Stimulated activated CD4-positive, alpha-beta T cell treated with anti-CD3 and anti-CD28 coated beads, Interleukin-4, amount 100 ng/mL, for 24 hours (primary cell): ENCODE measurements at places on chromosomes 1 and 21.

GRCh38 chr1:37858931-37859506, 373 bp downstream of the MTF1 start:
- no peak for DNase-seq

- no peak for DNase-seq
Measured at GRCh38 chr1:170131450-170131849, 14.3 kb upstream of the NTMT2 start.

DNA sequence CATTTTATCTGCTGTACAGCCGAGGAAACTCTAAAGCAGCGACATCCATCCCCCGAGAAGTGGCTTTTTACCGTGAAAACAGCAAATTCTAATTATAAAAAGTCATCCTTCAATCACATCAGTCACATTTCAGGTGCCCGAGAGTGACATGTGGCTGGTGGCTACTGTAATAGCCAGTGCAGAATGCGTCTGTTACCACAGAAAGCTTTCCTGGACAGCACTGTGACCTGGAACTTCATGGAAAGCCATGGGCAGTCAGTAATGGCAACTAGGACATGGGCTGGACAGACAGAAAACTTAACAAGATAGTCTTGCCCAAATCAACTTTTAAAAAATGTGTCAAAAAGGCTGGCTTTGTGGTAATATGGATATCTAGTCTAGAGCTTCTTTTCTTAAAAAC, 106.6 kb downstream of the BCAR3 start:
- DNase-seq = no peak

DNA sequence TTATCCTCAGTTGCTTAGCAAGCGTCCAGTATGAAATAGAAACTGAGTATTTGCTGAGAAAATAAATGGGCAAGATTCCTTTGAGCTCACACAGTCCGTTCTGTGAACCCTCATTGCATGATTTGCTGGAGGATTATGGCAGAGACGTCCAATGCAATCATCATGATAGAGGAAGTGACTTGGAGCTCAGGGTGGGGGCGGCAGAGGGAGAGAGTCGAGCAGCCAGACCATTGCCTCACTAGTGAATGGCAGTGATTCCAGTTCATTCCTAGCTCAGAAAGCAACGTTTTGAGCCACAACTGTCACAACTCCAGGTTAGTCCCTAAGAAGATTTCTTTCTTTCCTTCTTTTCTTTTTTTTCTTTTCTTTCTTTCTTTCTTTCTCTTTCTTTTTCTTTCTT, 27.5 kb upstream of the COL9A2 start:
- no peak for DNase-seq

DNA sequence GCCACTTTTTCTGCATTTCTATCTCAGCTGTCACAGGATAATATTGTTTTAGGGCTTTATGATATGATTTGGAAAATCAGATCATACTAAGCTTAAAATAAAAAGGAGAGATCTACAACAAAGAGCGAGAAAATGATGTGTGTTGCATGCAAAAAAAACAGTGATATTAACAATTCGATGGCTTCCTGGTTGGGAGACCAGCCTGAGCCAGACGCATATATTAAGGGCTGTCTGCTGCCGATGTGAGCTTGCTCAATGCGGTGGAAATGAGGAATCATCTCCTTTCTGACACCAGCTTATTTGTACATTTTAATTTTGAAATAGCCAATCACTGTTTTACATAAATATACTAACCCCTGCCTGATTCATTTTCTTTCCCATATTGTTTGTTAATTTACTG, 862.6 kb downstream of the USP25 start:
- DNase-seq = no peak

DNA sequence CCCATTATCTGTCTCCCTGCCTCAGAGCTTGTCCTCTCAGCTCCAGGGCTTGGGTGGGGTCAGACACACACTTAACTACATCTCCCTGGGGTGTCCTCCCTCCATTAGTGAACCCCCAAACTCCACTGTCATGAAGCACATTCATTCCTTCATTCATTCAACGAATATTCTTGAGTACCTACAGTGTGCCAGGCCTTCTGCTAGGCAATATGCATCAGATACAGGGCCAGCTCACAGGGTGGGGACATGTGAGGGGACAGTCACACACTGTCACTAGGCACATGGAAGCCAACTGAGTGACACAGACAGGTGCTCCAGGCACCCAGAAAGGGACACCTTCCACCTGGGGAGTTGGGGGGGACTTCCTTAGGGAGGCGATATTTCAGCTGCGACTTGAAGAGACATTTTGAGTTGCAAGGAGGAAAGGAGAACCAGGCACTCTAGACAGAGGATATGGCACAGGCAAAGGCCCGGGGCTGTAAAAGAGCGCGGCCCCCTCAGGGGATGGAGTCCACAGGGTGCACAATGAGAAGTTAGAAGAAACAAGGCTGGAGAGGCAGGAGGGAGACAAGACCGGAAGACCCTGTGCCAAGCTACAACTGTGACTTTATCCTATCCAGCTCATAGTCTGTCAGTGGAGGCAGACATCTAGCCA, 8.7 kb upstream of the S100A8 start:
- DNase-seq = no peak

DNA sequence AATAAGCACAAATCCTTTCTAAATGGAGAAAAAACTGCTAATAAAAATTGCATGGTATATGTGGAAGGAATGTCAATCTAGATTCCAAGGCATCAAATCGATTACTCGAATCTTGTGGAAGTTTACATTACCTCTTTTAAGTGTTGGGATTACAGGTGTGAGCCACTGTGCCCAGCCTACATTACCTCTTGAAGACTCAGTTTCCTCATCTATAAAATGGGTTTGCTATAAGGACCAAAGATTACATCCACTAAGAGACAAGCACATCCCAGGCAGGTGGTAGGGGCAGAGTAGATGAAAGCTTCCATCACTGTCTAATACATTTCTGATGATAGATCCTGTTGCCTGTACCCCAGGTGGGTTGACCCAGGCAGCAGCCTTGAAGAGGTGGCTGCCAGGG, 16.1 kb downstream of the DHCR24 start:
- no peak for DNase-seq

DNA sequence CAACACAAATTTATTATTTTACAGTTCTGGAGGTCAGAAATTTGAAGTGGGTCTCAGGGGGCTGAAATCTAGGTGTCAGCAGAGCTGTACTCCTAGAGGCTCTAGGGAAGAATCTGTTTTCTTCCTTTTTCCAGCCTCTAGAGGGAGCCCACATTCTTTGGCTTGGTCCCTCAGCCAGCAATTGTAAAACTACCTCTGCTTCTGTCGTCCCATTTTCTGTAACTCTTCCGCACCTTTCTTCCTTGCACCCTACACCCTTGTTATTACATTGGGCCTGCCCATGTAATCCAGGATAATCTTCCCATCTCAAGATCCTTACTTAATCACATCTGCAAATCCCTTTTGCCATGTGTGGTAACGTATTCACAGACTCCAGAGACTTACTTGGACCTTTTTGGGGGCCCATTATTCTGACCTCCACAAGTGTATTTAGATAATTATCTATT, 24.8 kb upstream of the THEM4 start:
- DNase-seq = peak; percentile 59

DNA sequence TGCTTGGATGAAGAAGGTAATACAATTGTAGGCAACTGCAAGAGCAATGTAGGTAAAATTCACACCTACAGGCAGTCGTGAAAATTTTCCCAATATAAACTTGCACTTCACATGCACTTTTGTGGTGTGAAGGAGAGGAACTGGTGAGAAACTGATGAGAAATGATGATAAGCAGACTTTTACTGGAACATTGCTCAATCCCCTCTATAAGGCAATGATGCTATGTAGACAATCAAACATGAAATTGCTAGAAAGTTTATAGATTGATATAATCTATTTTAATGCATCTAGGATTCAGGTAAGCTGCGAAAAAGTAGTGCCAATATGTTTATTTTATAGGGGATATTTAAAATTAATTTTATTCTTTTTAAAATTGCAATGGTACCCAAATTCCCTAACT, 802.2 kb downstream of the KCNT2 start:
- no peak for DNase-seq
